NCI-H526 (cell line): ENCODE measurements at places on chromosomes 4 and X.

DNA sequence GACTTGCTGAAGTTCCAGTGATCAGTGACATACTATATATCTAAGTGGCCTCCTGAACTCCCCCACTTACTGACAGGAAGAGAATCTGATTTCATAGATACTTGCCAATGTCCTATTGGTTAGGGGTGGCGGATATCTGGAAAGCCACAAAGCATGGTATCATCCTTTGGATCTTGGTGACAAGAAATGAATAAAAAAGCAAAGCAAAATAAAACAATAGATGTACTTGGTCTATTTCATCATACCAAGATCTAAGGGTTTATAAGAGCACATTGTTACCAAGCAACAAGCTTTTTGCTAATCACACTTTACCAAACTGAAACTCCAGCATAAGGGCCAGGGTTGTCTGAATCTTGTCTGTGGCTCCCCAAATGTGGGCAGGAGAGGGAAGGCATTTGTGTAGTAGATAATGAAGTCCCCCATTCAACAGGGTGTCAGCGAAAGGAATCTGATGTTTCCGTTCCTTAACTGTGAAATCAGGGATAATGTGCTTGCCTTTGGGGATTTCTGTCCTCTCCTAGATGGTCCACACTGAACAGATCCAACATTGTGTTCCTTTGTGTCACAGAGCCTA, 125.0 kb upstream of the SMIM10 start:
- DNase-seq, result no peak

DNA sequence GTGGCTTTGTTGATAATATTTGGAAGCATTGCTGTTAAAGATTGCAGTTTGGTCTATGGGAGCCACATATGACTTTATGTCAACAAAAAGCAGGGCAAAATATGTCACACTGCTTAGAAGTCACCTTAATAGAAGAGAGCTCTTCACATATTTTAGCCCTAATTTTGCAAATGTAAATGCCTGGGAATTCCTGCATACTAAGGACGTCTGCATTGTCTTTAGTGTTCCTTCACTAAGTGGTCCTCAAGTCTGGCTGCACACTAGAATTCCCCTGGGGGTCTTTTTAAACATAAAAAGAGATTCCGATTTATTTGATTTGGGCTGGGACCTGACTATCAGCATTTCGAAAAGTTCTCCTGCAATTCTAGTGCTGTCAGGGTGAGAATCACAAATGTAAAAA, 495.1 kb upstream of the FAM241A start:
- DNase-seq, result no peak

DNA sequence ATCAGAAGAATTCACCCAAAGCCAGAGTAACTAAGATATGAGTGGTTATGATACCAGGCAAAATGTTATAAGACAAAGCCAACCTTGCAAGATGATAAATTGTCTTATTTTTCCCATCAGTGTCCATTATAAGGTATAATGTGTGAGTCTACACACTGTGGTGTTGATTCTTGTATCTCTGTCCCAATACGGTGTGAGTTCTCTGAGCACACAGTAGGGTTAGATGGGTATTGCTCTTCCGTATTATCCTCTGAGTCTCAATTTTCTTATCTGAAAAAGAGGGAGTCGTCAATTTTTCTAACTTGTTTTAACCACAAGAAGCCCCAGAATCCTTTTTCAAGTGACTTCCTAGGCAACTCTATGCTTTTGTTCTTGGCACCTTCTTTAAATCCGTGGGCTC, 69.9 kb downstream of the HMGB2 start:
- no peak for DNase-seq

GRCh38 chrX:111868726-111869638, 7.0 kb upstream of the TRPC5OS start:
- no peak for DNase-seq

GRCh38 chr4:74653331-74654229, 140.7 kb downstream of the BTC start:
- DNase-seq, result no peak

DNA sequence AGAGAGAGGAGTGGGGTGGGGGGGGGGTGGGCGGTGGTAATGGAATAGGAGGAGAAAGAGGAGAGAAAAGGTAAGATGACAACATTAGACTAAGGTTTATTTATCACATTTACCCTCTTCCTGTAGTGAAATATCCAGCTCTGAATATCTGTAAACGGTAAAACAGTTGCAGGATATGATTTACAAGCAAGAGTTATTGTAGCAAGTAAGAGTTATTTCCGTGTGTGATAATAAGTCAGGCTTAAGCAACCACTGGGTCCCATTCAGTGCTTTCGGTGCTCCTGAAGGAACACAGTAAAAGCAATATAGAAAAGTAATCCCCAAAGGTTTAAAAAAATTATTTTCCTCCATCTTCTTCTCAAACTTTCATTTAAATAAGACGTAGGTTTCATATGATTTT, 103.6 kb downstream of the MANBA start:
- DNase-seq, result no peak

DNA sequence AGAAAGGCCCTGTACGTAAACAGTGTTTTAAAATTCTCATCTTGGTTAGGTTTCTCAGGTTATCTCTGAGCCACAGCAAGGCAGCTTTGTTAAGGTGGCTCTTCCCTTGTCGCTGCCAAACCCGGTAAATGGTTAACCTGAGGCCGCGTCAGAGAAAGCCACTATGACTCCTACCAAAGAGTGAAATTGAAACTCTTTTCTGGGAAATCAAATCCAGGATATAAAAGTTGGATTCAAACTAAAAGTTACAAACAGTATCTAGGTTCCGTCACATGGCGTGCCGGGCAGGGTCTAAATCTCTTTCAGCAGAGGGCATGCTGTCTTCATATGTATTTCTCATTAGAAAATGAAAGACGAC, 433 bp downstream of the MMAA start:
- peak; percentile 78 for DNase-seq

DNA sequence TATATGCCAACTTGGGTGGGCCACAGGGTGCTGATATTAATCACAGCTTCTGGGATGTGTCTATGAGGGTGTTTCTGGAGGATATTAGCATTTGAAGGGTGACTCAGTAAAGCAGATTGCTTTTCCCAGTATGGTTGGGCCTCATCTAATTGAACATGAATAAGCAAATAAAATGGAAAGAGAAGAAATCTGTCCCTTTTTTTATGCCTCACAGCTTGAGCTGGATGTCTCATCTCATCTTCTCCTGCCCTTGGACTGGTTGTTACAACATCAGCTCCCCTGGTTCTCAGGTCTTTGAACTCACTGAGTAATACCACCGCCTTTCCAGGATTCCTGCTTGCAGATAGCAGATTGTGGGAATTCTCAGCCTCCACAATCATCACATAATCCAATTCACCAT, 1149.2 kb downstream of the PCDH18 start:
- DNase-seq, result no peak

GRCh38 chrX:38760883-38761282, 40.4 kb upstream of the MID1IP1 start:
- no peak for DNase-seq

GRCh38 chr4:106691749-106692148, 323.2 kb upstream of the GIMD1 start:
- peak; percentile 2 for DNase-seq

- no peak for DNase-seq
These were observed 6.8 kb upstream of the ODAPH start for GRCh38 chr4:75549019-75549418.

DNA sequence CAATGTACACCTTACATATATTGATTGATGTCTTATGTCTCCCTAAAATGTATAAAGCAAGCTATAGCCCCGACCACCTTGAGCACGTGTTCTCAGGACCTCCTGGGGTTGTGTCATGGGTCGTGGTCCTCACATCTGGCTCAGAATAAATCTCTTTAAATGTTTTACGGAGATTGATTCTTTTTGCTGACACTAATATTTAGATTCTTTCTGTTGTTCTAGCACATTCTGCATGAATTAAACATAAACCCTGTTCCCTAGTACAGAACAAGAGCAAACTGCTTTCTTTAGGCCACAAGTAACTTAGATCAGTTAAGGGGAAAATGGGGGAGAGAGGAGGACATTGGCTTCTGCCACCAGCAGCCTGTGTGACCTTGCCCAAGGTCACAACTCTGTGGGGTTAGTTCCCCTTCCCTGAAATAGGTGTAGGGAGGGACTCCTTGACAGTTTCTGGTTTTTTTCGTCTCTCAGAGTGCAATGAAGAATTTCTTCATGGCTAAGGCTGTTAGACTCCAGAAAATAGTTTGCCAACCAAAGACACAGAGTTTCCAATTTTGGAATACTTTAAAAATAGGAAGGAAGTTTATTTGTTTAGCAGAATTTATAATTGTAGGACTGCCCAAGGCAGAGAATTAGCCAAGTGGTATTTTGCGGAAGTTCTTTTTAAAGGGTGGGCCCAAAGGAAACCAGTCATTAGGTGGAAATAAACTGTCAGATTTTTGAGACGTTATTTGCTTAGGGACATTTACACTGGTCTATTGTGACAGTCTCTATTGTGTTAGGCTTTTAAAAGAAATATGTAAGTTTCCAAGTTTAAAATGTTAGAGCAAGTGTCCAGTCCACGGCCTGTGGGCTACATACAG, 29.4 kb downstream of the PTTG2 start:
- DNase-seq, result no peak

GRCh38 chr4:5689065-5689464, 19.3 kb downstream of the EVC2 start:
- DNase-seq, result no peak

DNA sequence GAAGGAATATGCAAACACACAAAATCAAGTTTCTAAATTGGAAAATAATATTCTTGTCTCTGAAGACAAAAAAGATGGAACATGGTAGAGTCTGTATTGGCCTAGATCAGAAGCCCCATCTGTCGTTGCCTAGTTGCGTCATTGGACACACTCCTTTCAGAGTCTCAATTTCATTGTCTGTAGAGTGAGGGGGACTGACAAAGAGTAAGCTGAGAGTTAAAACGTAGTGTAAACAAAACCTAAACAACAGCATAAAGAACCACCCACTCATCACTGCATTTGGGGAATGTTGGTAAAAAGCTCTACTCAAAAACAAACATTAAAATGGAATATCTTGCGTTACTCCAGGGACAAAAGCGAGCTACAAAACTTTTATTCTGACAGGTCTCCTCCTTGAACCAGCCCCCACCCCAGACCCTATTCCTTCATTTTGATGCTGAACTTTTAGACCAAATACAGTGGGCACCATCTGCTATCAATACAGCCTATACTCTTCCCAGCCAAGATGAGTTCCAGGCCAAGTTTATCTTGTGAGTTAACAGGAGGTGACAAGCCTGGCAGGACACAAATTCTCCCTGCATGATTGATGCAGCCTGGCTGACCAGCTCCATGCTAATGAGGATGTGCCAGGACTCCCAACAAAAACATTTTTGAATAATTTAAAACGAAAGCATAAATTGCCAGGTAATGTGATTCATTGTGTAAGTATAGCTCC, 125.2 kb downstream of the COL25A1 start:
- peak; percentile 54 for DNase-seq

DNA sequence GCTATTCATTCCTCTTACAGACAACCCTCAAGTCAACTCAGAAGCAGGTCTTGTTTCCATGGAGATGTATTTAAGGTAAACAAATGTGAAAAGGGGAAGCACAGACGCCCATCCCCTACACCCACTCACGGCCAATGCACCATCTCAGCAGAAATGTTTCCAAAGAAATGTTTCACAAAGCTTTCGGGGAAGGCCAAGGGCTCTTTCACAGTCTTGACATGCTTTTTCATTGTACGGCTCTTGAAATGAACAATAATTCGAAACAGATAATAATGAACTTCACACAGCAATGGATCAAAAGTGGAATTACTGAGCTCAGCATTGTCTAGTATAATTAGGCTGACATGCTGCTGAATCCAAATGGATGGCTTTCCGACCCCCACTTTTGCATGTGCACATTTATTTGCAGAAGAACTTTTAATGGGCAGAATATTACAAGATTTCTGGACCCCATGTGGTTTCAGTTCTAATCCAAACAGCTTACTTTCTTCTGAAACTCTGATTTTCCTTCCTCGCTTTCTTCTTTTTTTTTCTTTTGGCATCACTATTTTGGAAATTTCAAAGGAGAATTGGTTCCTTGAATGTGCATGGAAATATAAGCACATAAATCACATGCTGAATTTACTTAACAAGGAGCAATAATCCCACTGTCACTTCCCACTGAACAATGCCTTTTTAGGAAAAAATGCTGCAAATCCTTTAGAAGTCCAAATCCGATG, 160.9 kb downstream of the SMIM20 start:
- DNase-seq, result no peak

DNA sequence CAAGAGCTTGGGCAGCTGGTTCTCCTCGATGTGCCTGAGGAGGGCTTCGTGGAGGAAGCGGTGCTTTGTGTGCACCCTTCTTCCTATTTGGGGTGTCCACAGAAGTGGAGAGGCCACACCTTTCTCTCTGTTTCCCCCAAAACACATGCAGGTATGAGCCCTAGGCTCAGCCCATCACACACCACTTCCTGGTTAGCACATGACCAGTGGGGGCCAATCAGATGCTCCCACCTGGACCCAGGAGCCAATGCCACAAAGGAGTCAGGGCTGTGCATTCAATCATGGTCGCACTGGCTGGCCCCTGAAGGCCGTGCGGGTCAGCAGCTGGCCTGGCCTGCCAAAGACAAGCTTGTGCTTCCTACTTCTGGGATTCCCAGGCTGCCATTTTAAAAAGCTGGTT, 51.4 kb downstream of the PPP2R2C start:
- DNase-seq, result no peak

DNA sequence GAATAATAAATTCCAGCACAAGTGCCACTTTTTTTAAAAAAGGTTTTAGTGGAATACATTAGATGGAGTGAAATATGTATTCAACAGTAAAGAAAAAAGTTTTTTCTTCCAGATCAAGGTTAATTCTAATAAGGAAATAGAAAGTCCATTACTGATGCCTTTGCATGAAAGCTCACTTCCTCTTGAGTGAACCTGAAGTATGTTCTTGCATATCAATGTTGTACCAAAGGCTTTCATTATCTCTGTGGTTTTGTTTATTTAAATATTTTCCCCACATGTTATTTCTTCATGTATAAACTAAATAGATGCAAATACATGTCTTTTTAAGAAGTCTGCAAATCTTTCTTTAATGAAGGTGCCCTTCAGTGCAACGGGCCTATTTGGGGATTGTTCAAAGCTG, 307.9 kb downstream of the C4orf33 start:
- peak; percentile 28 for DNase-seq

DNA sequence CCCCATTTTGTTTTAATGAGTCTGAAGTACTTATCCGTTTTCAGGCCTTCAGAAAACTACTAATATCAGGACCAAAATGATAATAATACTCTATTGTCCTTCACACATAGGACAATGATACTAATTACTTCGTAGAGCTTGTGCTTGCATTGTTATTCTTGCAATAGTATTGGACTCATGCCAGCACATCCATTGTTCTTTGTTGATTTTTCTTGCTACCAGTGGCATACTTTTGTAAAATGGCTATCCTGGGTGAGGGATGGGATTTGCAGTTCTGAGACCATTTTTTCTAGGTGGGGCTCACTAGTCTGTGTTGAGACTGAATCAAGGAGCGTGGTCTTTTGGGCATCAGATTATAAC, 195.3 kb downstream of the MAML3 start:
- DNase-seq, result no peak

- no peak for DNase-seq
These were observed 149.5 kb upstream of the MBNL3 start for GRCh38 chrX:132638313-132638712.

DNA sequence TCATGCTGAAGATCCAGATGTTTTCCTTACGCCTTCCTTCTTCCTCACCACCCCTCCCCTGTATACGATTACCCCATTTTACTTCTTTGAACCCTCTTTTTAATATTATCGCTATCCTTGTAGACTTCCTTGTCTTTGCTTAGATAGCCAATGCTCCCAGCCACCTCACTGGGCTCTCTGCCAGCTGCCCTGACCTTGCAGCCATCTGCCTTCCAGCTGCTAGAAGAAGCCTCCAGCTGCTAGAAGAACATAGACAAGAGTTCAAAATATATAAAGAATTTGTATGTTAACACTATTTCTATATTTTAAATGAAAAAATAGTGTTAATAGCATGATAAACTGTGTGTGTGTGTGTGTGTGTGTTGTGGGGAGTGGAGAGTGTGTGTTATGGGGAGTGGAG, 374.7 kb downstream of the ANKRD50 start:
- DNase-seq, result no peak
